ENCODE measurements at places on chromosomes 2 and 18.

- no peak for DNase-seq
Observed at GRCh38 chr2:166184789-166185188, 57.0 kb upstream of the SCN1A start.

DNA sequence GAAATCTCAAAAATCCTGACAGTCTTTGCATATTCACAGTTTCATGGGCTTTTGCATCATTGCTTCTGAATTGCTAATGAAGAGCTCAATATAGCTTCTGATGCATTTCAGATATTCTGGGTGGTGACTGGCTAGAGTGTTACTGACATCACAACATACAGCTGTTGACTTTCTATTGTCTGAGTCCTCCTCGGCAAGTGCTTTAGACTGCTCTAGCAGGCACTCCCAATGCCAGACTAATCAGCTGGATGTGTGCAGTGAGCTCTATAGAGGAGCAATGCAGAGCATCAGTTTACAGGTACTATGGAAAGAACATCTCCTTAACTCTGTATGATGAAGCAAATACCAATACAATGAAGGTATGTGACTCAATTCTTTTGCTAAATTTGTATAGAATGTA is 54.9 kb downstream of the R3HDM1 start:
- no peak for DNase-seq

- DNase-seq = no peak
Observed at GRCh38 chr18:4181882-4182568, 273.1 kb downstream of the DLGAP1 start.

- no peak for DNase-seq
Observed at GRCh38 chr18:52190631-52191030, 149.4 kb upstream of the DCC start.
